Activated CD4-positive, CD25-positive, alpha-beta regulatory T cell treated with anti-CD3 and anti-CD28 coated beads, Interleukin-2, amount 50 U/mL, for 72 hours (primary cell): ENCODE measurements at places on chromosomes 11 and 22.

GRCh38 chr11:123800036-123800435 lies 6.1 kb downstream of the OR6M1 start:
- no peak for DNase-seq

GRCh38 chr11:2666828-2667570 lies 32.8 kb downstream of the KCNQ1OT1 start:
- DNase-seq: no peak

- DNase-seq: no peak
Measured at GRCh38 chr11:14908214-14908880, 16.3 kb upstream of the CYP2R1 start.

DNA sequence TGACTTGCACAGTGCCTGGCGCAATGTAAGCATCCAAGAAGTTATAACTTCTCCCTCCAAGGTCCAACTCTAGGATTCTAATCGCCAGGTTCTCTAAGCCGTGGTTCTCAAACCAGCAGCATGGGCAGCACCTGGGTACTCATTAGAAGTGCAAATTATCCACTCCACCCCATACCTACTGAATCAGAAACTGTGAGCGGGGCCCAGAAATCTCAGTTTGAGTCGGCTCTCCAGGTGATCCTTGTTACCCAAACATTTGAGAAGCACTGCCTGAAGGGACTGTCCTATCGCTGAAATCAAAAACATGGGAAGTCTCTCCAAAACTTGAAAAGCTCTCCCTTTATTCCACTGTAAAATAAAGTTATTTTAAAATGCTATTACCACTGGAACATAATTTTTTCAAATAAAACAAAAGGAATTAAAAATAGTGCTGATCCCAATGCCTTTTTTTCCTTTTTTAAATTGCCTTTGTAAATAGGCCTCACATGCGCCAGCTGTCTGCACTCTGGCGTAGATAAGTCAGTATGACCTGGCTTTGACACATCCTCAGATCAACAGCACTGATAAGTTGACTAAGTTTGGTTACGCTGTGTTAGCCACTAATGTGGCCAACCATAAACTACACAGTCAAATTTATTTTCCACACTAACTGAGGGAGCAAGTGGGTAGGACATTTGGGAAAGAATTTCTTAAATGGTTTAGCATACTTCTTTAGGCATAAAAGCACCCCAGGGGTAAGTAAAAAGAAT lies 8.4 kb upstream of the CTR9 start:
- DNase-seq: no peak

GRCh38 chr22:47444746-47445065 lies 682.3 kb downstream of the TBC1D22A start:
- no peak for DNase-seq

GRCh38 chr22:36191106-36191836 lies 10.3 kb downstream of the APOL4 start:
- DNase-seq: no peak

DNA sequence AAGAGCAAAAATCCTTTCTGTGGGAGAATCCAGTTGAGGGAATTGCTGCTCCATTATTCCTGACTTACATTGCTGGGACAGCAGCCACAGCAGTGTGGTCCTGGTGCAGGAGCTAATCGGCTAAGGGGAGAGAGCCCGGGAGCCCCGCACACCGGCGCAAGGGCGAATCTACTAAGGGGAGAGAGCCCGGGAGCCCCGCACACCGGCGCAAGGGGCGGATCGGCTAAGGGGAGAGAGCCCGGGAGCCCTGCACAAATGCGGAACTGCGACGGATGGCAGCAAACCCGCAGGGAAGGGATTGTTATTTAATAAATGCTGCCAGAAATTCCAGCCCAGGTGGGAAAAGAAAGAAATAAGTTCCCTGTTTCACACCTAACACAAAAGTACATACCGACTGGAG lies 43.5 kb downstream of the TPCN2 start:
- DNase-seq: no peak

- DNase-seq: no peak
Measured at GRCh38 chr11:1695548-1696108, 1.4 kb upstream of the KRTAP5-6 start.

DNA sequence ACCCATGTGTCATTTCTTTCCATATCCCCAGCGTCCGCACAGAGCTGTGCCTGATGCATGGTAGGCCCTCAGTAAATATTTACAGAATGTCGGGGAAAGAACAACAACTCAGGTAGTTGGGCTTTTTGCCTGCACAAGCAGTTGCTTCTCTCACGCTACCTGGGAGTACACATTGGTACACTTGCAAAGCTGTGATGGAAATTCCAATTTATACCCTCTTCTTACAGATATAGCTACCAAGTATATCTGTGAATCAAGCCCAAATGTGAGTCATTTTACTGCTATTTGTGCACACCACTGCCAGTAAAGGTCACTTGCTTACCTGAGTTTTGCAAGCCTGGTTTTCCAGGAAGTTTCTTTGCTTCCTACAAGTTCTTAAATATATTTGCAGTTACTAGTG lies 333.0 kb upstream of the NARS2 start:
- no peak for DNase-seq

DNA sequence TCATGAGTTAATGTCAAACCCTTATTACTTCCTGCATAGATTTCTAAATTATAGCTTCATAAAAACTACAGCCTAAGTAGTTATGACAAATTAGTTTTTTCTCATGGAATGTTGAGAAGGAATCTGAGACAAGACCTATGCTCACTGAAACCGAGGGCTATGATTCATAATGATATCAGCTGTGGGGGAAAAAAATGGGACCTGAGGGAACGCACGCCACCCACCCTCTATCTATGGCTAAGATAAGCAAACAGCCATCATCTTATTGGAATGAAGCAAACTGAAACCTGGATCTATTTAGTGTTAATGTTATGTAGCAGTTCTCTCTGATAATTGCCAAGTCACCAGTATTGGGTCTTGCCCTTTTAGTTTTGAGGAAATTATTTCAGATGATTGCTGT lies 906.9 kb upstream of the RAG2 start:
- DNase-seq: no peak

GRCh38 chr22:40412441-40412840 lies 42.0 kb downstream of the SGSM3 start:
- no peak for DNase-seq
